Lower lobe of right lung (tissue), 2 donors: ENCODE measurements at places on chromosomes 12 and 14. TPM values are rescaled to one million over a fixed set of nuclear protein-coding genes. Genes with fewer than 3 reads are reported as not detected.

Gene RBMS2
- 129 TPM for total RNA-seq

- H3K27me3 ChIP-seq: no peaks in the 10 kb centered on the region
- H3K27ac ChIP-seq: no peak overlapping the region
- H3K4me1 ChIP-seq: no peaks in the 10 kb centered on the region
- no peak for DNase-seq
Observed at GRCh38 chr14:78152201-78153063, 17.7 kb upstream of the NRXN3 start.

Gene CLEC1A
- 9.7 TPM for total RNA-seq

Gene RFX4
- not detected for total RNA-seq

GRCh38 chr12:86613311-86613710 lies 357.1 kb upstream of the MGAT4C start:
- H3K4me3 ChIP-seq: no peak overlapping the region
- H3K4me1 ChIP-seq: no peaks in the 10 kb centered on the region
- no peaks in the 10 kb centered on the region for H3K36me3 ChIP-seq
- H3K27ac ChIP-seq: no peak overlapping the region
- H3K27me3 ChIP-seq: no peaks in the 10 kb centered on the region
- no peak for DNase-seq

Gene KRT80
- total RNA-seq: 3.0 TPM

DNA sequence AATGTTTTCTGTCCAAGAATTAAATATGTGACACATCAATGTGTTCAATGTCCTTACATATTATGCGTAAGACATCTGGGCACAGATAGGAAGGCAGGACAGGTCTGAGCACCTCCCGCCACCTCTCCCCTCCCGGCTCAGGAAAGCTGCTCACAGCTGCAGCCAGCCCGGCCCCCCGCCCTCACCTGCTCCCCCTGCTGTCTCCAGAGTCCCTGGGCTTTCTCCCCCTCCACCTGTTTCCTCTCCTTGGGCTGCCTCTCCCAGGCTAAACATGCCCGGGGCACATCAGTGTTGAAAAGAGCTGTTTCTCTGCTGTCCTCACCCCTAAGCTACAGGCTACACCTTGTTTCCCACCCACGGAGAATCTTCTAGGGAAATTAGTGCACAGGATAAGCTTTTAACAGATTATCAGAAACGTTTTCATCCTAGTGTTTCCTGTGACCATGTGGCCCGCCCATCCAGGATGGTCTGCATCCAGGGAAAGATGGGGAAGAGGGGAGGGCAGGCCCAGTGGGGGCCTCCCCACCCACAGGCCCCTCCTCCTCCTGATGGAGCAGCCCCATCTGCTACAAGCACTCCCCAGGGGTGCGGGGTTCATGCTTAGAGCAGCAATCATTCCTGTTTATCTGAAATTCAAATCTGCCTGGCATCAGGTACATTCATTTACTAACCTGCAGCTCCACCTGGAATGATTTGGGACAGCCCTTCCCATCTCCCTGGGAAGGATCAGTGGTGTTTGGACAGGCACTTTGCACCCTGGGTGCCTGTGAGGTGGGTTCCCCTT lies 273.8 kb upstream of the SFSWAP start:
- H3K4me3 ChIP-seq: no peak overlapping the region
- no peak overlapping the region for H3K27ac ChIP-seq
- H3K27me3 ChIP-seq: peaks cover 19% of the 10 kb centered on the region
- no peak for DNase-seq

Gene KRT83
- total RNA-seq: not detected

GRCh38 chr12:18074001-18074400 lies 16.0 kb downstream of the RERGL start:
- no peak overlapping the region for H3K27ac ChIP-seq
- no peak overlapping the region for H3K4me3 ChIP-seq
- H3K27me3 ChIP-seq: no peaks in the 10 kb centered on the region
- DNase-seq: no peak
- no peaks in the 10 kb centered on the region for H3K4me1 ChIP-seq

Gene LRRC74A
- not detected for total RNA-seq

- H3K27me3 ChIP-seq: no peaks in the 10 kb centered on the region
- H3K27ac ChIP-seq: no peak overlapping the region
- no peak for DNase-seq
- no peaks in the 10 kb centered on the region for H3K4me1 ChIP-seq
- H3K36me3 ChIP-seq: no peaks in the 10 kb centered on the region
Observed at GRCh38 chr12:30145684-30146032, 361.9 kb upstream of the TMTC1 start.

DNA sequence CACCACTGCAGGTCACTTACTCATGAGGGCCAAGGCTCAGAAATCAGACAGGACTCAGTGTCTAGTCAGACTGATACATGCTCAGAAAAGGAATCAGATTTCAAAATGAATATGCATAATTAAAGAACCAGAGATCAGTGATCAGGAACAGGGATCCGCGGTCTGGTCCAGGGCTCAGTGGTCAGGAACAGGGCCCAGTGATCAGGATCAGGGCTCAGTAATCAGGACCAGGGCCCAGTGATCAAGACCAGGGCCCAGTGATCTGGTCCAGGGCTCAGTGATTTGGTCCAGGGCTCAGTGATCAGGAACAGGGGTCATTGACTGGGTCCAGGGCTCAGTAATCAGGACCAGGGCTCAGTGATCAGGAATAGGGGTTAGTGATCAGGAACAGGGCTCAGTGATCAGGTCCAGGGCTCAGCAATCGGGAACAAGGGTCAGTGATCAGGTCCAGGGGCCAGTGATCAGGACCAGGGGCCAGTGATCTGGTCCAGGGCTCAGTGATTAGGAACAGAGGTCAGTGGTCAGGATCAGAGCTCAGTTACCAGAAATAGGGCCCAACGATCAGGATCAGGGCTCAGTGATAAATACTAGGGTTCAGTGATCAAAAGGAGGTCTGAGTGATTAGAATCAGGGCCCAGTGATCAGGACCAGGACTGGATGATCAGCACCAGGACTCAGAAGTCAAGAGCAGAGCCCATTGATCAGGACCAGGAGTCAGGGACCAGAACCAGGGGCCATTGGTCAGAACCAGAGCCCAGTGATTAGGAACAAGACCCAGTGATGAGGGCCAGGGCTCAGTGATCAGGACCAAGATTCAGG lies 175.3 kb downstream of the TMEM121 start:
- no peaks in the 10 kb centered on the region for H3K36me3 ChIP-seq
- no peak overlapping the region for H3K4me3 ChIP-seq
- H3K27me3 ChIP-seq: no peaks in the 10 kb centered on the region
- no peak overlapping the region for H3K27ac ChIP-seq

Gene TSPAN11
- 9.1 TPM for total RNA-seq

- DNase-seq: no peak
- no peaks in the 10 kb centered on the region for H3K4me1 ChIP-seq
- H3K27me3 ChIP-seq: no peaks in the 10 kb centered on the region
- no peak overlapping the region for H3K27ac ChIP-seq
- H3K4me3 ChIP-seq: no peak overlapping the region
- H3K36me3 ChIP-seq: no peaks in the 10 kb centered on the region
Observed at GRCh38 chr12:29750131-29750927, 33.4 kb downstream of the TMTC1 start.

GRCh38 chr12:64304571-64304970 lies 82.5 kb upstream of the KICS2 start:
- no peaks in the 10 kb centered on the region for H3K27me3 ChIP-seq
- no peaks in the 10 kb centered on the region for H3K36me3 ChIP-seq
- no peaks in the 10 kb centered on the region for H3K4me1 ChIP-seq
- no peak overlapping the region for H3K4me3 ChIP-seq
- DNase-seq: no peak
